SJCRH30 (cell line): ENCODE measurements at places on chromosomes 4 and X. TPM values are rescaled to one million over a fixed set of nuclear protein-coding genes. Genes with fewer than 3 reads are reported as not detected.

DNA sequence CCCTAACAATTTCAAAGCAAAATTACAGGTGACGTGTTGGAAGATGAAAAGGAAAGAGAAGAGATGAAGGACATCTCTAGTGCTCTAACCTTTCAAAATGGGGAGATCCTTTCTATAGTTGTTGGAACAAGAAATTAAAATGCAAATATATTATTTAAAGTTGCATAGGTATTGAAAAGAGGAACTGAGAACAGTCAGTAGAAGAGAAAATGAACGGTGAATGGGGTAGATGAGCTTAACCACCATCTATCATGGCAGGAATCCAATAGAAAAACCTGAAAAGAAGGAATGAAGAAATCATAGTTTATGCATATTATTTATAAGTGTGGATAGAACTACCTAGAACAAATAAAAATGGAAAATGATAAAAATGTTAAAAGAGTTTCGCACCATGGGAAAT, 42.0 kb downstream of the ANXA5 start:
- no peaks in the 10 kb centered on the region for H3K36me3 ChIP-seq
- no peaks in the 10 kb centered on the region for H3K27me3 ChIP-seq
- H3K4me1 ChIP-seq, result no peaks in the 10 kb centered on the region
- no peak overlapping the region for H3K27ac ChIP-seq

- H3K4me3 ChIP-seq, result no peak overlapping the region
- peaks cover 13% of the 10 kb centered on the region for H3K4me1 ChIP-seq
- no peaks in the 10 kb centered on the region for H3K27me3 ChIP-seq
- DNase-seq, result no peak
- no peak overlapping the region for H3K27ac ChIP-seq
- H3K36me3 ChIP-seq, result no peaks in the 10 kb centered on the region
Observed at GRCh38 chrX:112704187-112704586, 24.4 kb upstream of the LHFPL1 start.

- no peak overlapping the region for H3K27ac ChIP-seq
- H3K36me3 ChIP-seq, result no peaks in the 10 kb centered on the region
- H3K27me3 ChIP-seq, result no peaks in the 10 kb centered on the region
- H3K4me3 ChIP-seq, result no peak overlapping the region
Observed at GRCh38 chr4:155249016-155249566, 40.7 kb downstream of the NPY2R start.

The MAP3K15 gene
- 0.38 and 0.51 TPM in 2 replicates for total RNA-seq

DNA sequence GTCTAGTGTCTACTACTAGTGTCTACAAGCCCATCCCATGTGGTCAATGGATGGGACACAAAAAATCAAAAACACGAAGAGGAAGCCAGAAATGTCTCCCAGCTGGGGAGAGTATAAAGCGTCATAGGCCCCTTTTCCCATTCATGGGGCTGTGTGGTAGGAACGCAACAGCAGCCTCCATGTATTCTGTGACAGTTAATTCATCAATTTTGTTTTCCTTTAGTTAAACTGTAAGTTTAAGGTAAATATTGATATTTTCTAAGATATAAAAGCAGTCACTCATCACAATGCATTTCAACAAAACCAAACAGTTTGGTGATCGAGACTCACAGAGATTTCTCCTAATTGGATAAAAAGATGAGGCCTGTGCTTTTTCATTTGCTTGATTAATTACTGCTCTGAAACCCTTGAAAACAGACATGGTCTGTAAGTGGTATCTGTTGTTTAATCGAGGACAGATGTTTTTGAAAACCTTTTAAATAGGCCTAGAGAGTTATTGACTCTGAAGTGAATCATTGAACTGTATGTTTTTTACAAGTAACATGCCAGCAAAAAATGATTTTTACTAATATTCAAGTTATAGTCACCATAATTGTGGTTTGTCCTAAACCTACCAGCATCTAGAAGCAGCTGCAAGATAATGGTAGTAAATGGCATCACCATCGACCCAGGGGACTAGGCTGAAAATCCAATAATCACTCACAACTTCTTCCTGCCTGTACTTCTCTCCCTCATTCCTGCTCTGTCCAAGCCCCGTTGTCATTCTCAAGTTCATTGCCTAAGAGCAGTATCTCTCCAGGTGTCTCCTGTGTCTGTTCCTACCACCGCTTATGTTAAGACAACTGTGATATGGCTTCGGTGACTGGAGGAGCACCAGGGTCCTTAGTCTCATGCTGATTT, 87.7 kb upstream of the SHISA3 start:
- H3K27me3 ChIP-seq, result peaks cover 25% of the 10 kb centered on the region; the same call in 1 of the 2 replicates
- H3K27ac ChIP-seq, result no peak overlapping the region
- no peaks in the 10 kb centered on the region for H3K36me3 ChIP-seq
- DNase-seq, result no peak

- H3K4me1 ChIP-seq, result peaks cover 9% of the 10 kb centered on the region; the same call in 1 of the 2 replicates
- no peaks in the 10 kb centered on the region for H3K36me3 ChIP-seq
- peaks cover 56% of the 10 kb centered on the region for H3K27me3 ChIP-seq
- H3K4me3 ChIP-seq, result no peak overlapping the region
- DNase-seq, result no peak
Observed at GRCh38 chr4:1604706-1605205, 79.4 kb downstream of the FAM53A start.

- H3K4me1 ChIP-seq, result no peaks in the 10 kb centered on the region
- H3K27me3 ChIP-seq, result no peaks in the 10 kb centered on the region
- no peak overlapping the region for H3K4me3 ChIP-seq
- H3K36me3 ChIP-seq, result no peaks in the 10 kb centered on the region
Observed at GRCh38 chrX:43551590-43551989, 104.5 kb upstream of the MAOA start.

DNA sequence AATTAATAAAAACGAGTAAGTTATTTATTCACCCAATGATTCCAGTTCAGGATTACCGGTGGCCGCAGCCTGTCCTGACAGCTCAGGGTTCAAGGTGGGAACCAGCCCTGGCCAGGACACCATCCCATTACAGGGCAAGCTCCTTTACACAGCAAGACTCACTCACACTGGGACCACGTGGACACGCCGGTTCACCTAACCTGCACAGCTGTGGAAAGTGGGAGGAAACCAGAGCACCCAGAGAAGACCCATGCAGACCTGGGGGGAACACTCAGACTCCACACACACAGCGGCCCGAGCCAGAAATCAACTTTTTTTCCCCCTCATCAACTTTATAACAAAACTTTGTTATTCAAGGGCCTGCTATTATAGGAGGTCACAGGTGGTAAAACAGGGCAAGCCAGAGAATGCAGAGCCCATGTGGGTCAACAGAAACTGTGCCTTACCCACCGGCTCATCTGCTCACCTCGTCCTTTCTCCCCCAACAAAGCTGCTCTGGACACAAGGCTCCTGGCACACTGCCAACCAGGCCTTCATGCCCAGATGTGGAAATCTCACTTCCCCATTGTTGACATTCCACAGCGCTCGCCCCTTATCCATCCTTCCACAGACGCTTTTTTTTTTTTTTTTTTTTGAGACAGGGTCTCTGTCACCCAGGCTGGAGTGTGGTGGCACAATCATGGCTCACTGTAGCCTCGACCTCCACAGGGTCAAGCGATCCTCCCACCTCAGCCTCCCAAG, 8.0 kb upstream of the ODAPH start:
- no peak overlapping the region for H3K4me3 ChIP-seq
- no peaks in the 10 kb centered on the region for H3K27me3 ChIP-seq
- no peaks in the 10 kb centered on the region for H3K36me3 ChIP-seq
- peak; percentile 90 for DNase-seq
- H3K27ac ChIP-seq, result no peak overlapping the region

DNA sequence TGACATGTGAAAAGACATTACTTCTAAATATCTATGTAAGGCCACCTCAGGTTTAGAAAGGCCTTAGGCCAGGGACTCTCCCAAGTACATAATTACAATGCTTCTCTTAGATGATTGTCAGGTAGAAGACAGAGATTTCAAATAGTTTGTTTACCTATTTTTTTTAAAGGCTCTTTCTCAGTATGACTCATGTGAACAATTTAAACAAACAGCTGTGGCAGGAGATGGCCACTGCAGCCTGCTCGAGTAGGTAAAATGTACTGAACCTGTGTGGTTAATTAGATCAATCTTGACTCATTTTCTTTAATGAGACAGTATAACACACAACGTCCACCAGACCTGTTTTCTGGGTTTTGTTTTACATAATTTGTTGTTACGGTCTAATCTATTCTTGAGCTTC, 50.2 kb downstream of the LEF1 start:
- H3K27ac ChIP-seq, result no peak overlapping the region
- H3K4me3 ChIP-seq, result no peak overlapping the region
- H3K27me3 ChIP-seq, result no peaks in the 10 kb centered on the region
- H3K36me3 ChIP-seq, result no peaks in the 10 kb centered on the region

DNA sequence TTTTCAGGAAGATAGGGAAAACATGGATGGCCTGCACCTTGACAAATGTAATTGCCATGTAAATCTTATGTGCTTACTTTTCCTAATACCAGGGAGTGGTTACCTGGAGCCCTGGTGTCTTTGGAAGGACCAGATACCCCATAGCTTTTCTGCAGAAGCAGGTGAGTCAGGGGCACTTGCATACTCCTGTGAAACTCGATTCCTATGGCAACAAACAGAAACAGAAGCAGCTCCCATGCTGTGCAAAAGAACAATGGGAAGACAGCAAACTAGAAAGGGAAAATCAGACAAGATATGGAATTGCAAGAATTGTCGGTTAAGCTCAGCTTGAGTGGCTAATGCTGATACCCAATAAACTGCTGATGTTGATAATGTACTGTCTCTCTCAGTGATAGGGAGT, 117.4 kb upstream of the AFF2 start:
- no peak overlapping the region for H3K4me3 ChIP-seq
- H3K27ac ChIP-seq, result no peak overlapping the region
- H3K4me1 ChIP-seq, result no peaks in the 10 kb centered on the region
- no peaks in the 10 kb centered on the region for H3K27me3 ChIP-seq

DNA sequence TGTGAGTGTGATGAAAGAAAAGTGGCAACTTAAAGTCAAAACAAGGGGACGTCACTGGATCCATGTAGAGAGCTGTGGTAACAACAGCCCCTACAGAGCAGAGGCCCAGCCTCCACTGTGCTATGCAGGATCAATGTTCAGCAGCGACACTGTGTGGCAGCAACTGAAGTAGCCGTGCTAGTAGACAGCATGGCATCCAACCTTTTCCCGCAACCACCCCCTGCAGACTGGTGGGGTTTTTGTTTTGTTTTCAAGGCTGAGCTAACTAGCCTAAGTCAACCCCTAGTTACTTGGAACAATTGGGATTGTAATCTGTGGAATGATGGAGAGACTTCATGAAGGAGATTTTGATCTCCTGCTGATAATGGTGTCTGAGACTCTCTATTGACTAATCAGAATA, 44.4 kb upstream of the PPARGC1A start:
- H3K4me3 ChIP-seq, result no peak overlapping the region
- no peak overlapping the region for H3K27ac ChIP-seq
- H3K27me3 ChIP-seq, result no peaks in the 10 kb centered on the region
- peak; percentile 3 for DNase-seq
- no peaks in the 10 kb centered on the region for H3K36me3 ChIP-seq
- no peaks in the 10 kb centered on the region for H3K4me1 ChIP-seq

DNA sequence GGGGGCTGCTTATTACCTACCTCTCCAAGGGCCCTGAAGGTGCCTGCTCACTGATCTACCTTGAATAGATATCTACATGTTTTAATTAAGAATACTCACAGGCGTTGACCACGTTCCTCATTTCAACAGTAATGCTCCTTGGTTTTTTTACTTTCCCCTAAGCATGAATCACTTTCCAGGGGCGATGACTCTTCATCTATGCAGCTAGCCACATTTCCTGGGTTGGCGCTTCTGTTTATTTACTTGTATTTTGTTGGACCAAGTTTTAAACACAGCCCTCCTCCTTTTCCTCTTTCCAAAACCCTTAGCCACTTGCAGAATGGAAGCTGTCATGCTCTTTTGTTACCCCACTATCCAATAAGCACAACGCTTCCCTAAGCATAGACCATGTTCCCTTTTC, 50.8 kb downstream of the CBLL2 start:
- H3K27ac ChIP-seq, result no peak overlapping the region
- no peak for DNase-seq
- peaks cover 3% of the 10 kb centered on the region; the same call in 1 of the 2 replicates for H3K4me1 ChIP-seq
- H3K27me3 ChIP-seq, result no peaks in the 10 kb centered on the region
- no peak overlapping the region for H3K4me3 ChIP-seq

The XK gene
- not detected in 2 replicates for total RNA-seq

GRCh38 chr4:2350982-2351381, 67.5 kb downstream of the ZFYVE28 start:
- H3K36me3 ChIP-seq, result no peaks in the 10 kb centered on the region
- no peaks in the 10 kb centered on the region for H3K4me1 ChIP-seq
- DNase-seq, result no peak
- H3K27me3 ChIP-seq, result peaks cover 5% of the 10 kb centered on the region; the same call in 1 of the 2 replicates
- no peak overlapping the region for H3K27ac ChIP-seq

DNA sequence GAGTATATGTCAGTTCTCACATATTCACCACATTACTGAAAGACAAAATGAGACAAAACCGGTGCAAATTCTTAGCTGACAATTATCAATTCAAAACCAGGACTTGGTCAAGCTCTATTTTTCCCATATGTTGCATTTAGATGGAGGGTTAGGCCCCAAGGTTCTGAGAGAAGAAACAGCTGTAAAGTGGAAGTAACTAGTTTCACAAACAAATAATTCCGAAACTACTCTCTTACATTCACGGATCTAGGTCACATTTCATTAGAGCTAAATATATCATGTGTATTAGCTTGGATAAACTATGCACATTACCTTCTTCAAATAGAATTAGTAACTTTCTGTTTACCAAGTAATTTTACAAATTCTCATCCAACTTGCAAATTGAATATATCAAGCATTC, 3.7 kb upstream of the GABRA2 start:
- no peaks in the 10 kb centered on the region for H3K4me1 ChIP-seq
- no peaks in the 10 kb centered on the region for H3K27me3 ChIP-seq
- no peak overlapping the region for H3K4me3 ChIP-seq
- no peak overlapping the region for H3K27ac ChIP-seq
- DNase-seq, result no peak

GRCh38 chr4:152536545-152537182, 772 bp upstream of the FBXW7 start:
- no peaks in the 10 kb centered on the region for H3K27me3 ChIP-seq
- no peak for DNase-seq
- H3K4me3 ChIP-seq, result peak overlapping the region; percentile 95
- peak overlapping the region; percentile 79 for H3K27ac ChIP-seq

DNA sequence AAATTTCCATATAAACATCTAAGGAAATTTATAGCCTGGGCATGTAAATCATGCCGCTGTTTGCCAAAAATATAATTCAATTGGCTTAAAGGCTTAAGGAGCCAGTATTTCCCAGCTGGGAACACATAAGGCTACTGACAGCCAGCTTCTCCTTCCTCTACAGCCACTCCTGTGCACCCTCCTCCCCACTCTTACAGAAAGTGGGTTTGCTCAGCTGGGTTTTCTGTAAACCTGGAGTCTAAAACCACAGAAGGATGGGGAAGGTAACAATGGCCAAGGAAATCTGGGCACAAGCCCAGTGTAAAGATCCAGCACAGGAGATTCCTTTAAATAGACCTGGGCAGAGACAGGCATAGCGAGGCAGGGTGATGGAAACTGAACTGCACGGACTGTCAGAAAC, 18.5 kb downstream of the ACSL1 start:
- H3K4me3 ChIP-seq, result no peak overlapping the region
- no peaks in the 10 kb centered on the region for H3K27me3 ChIP-seq
- peaks cover 10% of the 10 kb centered on the region for H3K4me1 ChIP-seq
- no peak overlapping the region for H3K27ac ChIP-seq
- DNase-seq, result no peak
